Right renal pelvis (tissue), 4 donors: ENCODE measurements at places on chromosomes 16 and 17. TPM values are rescaled to one million over a fixed set of nuclear protein-coding genes. Genes with fewer than 3 reads are reported as not detected.

DNA sequence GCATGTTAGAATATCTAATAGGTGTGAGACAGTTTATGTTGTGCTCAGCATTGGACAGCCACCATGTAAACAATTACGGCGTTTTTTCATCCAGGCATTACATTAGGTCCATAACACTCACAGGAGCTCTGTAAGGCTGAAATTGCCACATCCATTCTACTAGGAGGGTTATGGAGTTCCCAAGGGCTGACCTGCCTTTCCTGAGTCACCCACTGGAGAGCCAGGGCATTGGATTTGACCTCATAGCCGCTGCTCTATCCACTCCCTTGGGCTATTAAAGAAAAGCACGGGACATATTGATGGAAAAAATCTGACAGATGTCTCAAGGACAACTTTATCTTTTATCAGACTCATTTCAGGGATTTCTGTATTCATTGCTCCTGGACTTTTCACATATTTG, 306.3 kb upstream of the HSBP1 start:
- DNase-seq = no peak

DNA sequence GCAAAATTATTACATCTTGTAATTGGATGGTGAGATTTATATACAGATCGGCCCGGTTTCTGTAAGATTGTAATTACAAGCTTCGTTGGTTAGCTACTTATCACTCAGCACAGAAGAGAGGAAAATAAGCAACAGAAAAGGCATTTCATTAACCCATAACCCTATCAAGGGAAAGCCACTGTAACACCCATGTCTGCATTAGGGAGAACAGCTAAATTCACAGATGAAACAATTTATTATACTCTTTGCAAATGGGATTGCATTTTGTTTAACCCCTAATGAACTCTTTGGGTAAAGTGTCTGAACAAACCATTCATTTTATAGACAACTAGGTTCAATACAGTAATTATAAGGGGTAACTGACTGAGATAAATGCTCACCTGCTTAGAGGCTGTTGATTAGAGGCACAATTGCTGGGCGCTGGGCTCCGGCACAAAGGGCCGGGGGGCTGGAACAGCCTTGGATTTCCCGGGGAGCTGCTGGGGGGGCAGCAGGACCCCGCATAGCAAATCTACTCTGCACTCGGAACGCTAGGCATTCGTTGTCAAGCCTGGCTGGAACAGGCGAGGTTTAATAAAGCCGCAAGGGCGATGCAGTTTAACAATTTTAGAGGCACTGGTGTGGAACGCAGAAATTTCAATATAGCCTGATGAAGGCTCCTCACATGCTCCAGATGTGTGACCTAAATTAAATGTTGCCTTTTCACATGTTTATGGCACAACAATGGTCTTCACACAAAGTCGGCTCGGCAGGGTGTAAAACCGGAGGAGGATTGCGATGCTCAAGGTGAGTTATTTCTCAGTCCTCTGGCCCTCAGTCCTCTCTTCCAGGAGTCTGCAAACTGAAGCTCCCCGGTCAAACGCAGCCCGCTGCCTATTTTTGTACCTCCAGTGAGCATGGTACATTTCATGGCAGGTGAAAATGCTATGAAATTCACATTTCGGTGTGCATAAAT, 134.0 kb upstream of the IRX6 start:
- DNase-seq = no peak

- DNase-seq = no peak
Observed at GRCh38 chr16:66004699-66005098, 361.8 kb upstream of the CDH5 start.

DNA sequence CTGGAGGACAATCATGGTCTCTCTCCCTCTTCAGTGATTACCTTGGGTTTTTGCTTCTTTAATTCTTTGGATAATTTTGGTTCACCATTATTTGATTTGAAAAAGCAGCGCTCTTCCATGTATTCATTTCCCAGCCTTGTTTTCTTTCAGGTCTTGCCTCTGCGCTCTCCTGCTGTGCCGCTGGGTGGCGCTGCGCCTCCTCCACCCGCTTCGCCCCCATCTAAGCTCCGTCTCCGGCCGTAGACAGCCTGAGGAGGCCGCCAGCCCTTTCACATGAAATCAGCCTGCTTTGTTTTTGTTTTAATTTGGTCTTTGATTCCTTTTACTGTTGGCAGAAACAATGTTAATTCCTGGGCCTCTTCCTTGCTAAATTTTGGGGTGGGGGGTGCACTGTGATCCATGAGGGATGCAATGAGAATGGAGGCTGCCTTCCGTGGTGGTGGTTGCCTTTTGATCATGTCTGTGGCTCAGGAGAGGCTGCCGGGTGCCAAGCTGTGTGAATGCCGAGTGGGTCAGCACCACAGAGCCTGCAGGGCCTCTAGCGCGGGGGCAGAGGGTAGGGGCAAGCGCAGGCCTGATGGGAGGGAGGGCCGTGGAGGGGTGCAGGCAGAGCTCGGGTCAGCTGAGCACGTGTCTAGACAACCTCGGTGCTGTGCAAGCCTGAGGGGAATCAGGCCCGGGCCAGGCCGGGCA, 64.1 kb downstream of the PLD6 start:
- no peak for DNase-seq

GRCh38 chr17:78621720-78622490, 44.7 kb upstream of the DNAH17 start:
- no peak for DNase-seq

DNA sequence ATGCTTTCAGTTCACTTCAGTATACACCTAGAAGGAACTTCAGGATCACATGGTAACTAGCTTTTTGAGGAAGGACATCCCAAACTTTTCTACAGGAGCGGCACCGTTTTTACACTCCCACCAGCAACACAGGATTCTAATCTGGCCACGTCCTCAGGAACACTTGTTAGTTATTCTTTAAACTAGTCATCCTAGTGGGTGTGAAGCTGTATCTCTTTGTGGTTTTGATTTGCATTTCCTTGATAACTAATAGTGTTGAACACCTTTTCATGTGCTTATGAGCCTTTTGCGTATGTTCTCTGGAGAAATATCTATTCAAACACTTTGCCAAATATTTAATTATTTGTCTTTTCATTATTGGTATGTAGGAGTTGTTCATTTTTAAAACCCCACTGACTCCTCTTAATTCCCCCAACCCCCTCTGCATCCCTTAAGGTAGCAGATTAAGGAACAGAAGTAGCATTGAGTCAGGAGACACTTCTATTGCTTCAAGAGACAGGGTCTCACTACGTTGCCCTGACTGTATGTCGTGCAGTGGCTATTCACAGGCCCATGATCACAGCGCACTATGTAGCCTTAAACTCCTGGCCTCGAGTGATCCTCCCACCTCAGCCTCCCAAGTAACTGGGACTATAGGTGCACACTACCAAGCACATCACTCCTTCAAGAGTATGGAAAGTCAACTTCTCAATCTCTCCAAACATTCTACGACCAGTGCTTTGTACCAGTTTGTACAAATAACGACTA, 25.4 kb downstream of the YWHAE start:
- no peak for DNase-seq

ZNF597 gene
- polyA plus RNA-seq = 4.3 TPM

DNA sequence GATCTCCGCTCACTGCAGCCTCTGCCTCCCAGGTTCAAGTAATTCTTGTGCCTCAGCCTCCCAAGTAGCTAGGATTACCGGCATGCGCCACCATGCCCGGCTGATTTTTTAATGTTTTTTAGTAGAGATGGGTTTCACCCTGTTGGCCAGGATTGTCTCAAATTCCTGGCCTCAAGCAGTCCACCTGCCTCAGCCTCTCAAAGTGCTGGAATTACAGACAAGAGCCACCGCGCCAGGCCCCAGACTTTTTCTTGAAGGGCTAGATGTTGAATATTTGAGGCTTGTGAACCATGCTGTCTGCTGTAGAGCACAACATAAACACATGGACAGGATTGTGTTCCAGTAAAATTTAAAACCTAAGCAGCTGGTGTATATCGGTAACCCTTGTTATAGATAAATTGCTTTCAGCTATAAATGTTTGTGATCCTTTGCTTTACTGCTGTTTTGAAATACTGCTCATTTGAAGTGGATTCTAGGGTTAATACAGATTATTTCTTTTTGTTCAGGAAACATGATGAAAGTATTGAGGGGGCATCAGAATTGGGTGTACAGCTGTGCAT, 12.4 kb downstream of the WSB1 start:
- DNase-seq = no peak

- DNase-seq = no peak
Observed at GRCh38 chr16:4097826-4098240, 18.4 kb downstream of the ADCY9 start.
